SJSA1 (cell line): ENCODE measurements at places on chromosomes 2 and 18. TPM values are rescaled to one million over a fixed set of nuclear protein-coding genes. Genes with fewer than 3 reads are reported as not detected.

The LRRC30 gene
- total RNA-seq = not detected in 2 replicates

The C1GALT1C1L gene
- total RNA-seq = 0.75 and 1.1 TPM in 2 replicates

The TMBIM1 gene
- 76.0 and 86.5 TPM in 2 replicates for total RNA-seq

The SAG gene
- total RNA-seq = not detected in 2 replicates

The OR6B2 gene
- not detected in 2 replicates for total RNA-seq

DNA sequence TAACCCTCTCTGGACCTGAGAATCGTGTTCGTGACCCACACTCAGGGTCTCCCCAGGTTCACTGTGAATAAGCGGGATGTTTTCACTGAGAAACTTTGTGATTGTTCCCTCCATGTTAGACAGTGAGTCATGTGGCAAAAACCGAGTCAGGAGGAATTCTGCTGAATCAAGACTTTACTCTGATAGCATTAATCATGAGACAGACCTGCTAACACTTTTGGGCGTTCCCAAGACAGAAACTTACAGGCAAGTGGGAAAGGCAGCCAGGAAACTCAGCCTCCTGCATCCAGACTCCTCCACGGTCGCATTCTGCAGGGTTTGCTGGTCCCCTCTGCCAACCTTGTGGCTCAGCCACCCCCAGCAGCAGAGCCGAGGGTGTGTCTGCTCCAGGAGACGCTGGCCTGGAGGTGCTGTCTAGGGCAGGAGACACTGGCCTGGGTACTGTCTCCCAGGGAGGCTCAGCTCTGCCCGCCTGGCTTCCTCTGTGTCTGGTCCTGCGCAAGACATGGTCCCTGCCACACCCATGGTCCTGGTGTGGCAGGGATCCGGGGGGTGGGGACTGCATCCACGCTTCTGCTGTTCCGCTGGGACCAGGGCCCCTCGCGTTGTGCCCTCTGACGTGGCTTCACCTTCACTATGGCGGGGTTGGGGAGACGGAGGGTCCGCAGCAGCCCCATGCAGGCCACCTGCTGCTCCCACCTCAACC is 177.4 kb downstream of the TWIST2 start:
- DNase-seq = no peak

- DNase-seq = peak; percentile 85
Measured at GRCh38 chr2:69893684-69894551, at the start of gene SNRNP27. SNRNP27 (plus strand) TSS chr2:69893956; CDS start chr2:69893985, 29 bp downstream.

DNA sequence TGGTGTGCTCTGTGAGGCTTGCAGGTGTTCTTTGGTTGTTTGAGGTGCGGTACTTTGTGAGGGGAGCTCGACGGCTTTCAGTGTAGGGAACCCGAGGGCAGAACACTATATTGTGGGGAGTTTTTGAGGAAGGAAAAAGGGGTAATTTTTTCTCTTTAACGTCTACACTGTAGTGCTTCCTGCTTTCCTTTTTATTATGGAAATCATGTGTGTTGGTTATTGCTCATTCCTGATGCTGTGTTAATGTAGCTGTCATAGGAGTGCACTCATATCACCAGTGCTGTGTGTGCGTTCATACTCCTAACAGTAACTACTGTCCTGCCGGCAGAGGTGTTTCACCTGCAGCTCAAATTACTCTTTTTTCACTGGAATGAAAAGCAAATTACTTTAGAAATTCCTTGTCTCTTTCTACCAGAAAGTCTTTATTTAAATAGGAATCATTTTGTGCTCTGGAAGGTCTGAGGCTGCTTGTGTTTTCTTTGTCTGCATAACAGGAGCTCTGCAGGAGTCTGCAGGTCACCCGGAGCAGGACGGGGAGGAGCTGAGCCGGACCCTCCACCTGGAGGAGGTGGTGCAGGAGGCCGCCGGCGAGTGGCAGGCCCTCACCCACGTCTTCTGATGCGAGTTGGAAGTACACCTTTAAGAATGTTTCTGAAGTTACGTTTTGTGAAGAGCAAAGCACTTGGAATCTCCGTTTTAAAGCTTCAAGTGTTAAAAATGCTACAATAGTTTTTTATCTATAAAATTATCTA is 145.5 kb downstream of the ZNF236 start:
- DNase-seq = no peak

- peak; percentile 10 for DNase-seq
Measured at GRCh38 chr18:3903337-3903736, 453.4 kb downstream of the TGIF1 start.

DNA sequence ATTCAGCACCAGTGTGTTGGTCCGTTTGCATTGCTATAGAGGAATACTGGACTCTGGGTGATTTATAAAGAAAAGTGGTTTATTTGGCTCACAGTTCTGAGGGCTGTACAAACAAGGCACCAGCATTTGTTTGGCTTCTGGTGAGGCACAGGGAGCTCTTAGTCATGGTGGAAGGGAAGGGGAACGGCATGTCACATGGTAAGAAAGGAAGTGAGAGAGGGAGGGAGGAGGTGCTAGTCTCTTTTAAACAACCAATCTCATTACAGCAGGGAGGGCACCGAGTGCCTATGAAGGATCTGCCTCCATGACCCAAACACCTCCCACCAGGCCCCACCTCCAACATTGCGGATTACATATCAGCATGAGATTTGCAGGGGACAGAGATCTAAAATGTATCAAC is 143.9 kb upstream of the DLX2 start:
- no peak for DNase-seq

DNA sequence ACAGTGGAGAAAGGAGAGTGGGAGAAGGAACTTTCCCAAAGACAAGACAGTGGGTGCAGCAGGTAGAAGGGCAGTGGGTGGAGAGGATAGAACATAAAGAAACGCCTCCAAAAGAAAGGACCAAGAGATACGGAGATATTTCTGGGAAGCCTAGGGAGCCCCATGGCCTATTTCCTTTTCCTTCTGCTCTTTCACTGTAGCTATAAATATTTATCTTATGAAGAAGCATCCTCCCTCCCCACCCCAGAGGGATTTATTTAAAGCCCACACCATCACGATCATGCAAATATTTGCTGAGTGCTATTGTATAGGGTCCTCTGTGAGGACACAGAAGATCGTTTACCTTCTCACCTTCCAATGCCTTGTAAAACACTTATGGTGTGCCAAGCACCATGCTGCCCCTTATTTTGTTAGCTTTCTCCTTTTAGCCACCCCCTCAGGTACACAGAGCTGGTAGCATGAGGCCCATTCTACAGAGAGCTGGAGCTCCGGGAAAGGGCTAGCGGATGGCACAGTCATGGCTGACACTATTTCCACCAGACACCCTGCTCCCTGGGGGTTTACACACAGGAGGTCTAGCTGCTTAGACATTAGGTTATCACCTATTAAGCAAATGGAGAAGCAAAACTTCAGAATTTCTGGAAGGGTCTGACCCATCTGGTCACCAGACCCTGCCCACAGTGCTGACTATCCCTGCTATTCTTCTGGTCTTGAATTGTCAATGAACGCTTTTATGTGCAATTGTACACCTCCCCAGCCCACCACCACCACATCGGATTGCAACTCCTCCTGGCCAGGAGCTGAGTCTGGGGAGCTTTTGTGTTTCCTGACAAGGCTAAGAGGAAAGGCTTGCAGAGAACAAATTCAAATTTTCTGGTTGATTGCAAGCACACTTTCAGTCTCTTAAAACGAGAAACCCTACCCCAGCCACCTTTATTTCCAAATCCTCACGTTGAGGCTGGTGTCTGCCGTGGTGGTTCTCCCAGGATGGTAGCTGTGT is 91.8 kb upstream of the KLF7 start:
- no peak for DNase-seq

DNA sequence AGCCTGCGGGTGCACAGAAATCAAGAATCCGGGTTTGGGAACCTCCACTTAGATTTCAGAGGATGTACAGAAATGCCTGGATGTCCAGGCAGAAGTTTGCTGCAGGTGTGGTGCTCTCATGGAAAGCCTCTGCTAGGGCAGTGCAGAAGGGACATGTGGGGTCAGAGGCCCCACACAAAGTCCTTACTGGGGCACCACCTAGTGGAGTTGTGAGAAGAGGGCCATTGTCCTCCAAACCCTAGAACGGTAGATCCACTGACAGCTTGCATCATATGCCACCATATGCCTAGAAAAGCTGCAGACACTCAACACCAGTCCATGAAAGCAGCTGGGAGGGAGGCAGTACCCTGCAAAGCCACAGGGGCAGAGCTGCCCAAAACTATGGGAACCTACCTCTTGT is 833.0 kb downstream of the TMEM182 start:
- no peak for DNase-seq

DNA sequence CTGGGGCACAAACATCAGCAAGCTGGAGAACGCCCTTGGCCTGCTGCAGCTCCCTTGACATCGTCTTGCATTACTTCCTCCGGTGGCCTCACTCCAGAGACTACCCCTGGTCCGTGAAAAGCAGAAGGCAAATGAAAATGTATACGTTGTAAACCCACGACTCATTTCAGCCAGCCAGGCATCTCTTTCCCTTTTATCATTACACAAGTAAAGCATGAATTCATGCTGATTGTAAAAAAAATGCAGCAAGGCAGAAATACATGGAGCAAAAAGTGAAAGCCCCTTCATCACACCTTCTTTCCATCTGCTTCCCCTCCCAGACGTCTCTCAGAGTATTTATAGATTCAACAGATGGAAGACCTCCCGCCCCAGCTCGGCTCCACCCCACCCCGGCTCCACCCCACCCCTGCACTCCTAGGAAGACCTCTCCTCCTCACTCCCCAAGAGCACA is 41.6 kb upstream of the RALBP1 start:
- DNase-seq = no peak

- DNase-seq = no peak
Measured at GRCh38 chr2:216362730-216363129, 9.6 kb downstream of the MARCHF4 start.

DNA sequence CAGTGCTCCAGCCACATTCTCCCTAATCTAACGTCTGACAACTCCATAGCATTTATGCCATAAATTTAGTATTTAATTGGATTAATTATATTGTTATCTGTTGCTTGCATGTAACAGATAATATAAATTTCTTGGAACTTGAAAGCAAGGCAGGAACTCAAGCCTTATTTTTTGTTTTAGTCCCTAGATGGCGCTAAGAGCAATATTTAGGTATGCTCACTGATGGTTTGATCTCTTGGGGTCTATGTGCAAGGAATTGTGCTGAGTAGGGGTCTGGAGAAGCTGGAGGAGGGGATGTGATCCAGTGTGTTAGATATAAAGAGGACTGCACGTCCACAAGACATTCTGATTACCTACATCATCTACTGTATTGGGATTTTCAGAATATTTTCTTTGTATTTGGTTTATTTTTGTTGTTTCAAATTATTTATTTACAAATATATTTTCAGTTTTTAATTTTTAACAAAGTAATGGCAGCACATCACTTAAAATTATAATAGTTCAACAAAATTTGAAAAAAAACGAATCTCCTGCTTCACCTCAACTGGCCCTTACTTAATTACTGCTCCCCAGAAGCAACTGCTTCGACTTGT is 32.8 kb downstream of the KATNAL2 start:
- DNase-seq = no peak

GRCh38 chr2:58865436-58865835 is 624.3 kb upstream of the FANCL start:
- DNase-seq = no peak

DNA sequence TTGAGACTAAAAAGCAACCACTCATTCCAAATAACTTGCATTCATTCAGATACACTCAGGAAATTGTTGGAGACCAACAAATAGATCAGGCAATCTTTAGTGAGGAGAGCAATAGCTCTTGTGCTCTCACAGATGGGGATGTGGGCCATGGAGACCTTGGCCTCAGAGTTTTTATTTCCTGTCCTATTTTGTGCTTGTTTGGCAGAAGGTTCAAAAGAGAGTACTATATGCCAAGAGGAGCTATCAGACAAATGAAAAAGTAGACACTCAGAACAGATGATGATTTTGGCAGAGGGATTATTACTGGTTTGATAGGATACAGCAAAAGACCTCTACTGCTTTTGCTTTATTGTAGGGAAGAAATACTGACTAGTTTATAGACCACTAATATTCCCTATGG is 230.2 kb downstream of the KCNE4 start:
- no peak for DNase-seq

DNA sequence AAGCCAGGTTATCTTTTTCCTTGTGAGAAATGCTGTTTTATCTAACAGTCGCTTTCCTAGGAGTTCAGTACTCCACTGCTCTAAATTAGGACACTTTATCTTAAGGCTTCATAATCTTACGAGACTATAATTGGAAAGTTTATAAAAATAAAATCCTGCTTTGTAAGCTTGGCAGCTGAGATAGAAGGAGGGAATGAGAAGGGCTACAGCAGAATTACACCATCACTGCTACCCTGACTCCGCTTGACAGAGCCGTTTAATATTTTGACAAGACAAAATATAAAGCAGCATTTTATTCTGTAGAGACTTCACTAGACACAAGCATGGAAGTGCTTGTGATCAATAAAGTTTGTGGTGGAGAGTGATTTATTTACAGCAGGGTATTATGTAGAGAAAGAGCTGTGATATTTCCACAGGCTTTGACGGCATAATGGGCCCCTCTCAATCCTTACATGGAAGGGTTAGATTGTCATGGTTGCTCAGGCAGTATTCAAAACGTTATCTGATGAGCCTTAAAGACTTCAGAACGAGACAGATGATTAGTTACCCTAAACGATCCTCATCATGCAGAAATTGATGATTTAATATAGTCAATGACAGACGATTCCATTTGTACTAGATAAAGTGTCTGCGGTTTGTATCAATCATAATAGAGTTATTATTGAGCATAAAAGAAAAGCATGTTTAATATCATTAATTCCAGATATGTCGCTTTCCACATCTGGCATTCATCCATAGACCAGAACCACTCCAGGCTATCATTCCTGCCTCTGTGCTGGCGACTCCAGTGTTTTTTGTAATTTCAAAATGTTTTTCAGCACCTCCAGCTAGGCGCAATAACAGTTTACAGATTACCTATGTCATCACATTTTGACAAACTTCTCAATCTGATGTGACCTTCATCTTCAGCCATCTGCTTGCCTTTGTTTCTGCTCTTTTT is 242.2 kb downstream of the FIGN start:
- DNase-seq = no peak

DNA sequence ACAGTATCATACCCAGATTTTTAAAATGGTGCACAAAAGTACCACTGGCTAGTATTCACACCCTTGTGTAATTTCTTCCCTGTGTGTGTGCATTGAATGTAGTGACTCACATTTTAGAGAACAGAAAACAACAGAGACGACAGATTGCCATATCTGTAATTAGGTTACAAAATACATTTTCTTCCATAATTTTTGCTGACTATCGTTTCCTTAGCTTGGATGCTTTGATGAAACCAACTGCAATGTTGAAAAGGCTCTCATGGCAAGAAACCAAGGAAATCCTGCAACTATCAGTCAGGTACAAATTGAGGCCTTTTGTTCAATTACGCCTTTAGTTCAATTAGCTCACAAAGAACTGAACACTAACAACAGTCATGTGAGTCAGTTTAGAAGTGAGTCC is 484.4 kb downstream of the ZNF804A start:
- DNase-seq = no peak

- DNase-seq = no peak
Measured at GRCh38 chr2:63763391-63763941, 78.2 kb upstream of the UGP2 start.

GRCh38 chr2:73911548-73912208 is 15.0 kb upstream of the DGUOK start:
- DNase-seq = no peak

- no peak for DNase-seq
Measured at GRCh38 chr2:226767056-226767813, 32.4 kb downstream of the IRS1 start.

GRCh38 chr2:133811409-133812125 is 243.3 kb upstream of the NCKAP5 start:
- no peak for DNase-seq
